ENCODE measurements at places on chromosomes 6 and 20.

GRCh38 chr6:12418946-12419345 lies 128.8 kb downstream of the EDN1 start:
- no peak for DNase-seq

- no peak for DNase-seq
Measured at GRCh38 chr6:89643406-89643805, 4.9 kb upstream of the LYRM2 start.

GRCh38 chr6:168060521-168060931 lies 18.5 kb downstream of the FRMD1 start:
- no peak for DNase-seq

DNA sequence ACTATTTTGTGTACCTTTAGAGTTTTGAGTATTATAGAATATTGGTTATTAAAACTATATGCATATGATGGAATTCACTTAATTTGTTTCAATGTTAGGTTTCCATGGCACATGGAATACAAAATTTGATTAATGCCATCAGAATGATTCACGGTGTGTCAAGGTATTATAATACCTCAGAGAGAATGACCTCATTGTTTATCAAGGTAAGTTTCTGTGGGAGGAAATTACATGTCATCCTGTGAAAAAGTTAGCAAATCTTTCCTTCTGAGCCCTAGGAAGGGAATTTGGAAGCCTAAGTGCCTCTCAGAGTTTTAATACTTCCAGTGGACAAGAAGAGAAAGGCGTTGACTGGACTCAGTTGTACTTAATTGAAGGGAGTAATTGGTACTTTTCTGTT lies 40.8 kb downstream of the DNAH8 start:
- DNase-seq = no peak

DNA sequence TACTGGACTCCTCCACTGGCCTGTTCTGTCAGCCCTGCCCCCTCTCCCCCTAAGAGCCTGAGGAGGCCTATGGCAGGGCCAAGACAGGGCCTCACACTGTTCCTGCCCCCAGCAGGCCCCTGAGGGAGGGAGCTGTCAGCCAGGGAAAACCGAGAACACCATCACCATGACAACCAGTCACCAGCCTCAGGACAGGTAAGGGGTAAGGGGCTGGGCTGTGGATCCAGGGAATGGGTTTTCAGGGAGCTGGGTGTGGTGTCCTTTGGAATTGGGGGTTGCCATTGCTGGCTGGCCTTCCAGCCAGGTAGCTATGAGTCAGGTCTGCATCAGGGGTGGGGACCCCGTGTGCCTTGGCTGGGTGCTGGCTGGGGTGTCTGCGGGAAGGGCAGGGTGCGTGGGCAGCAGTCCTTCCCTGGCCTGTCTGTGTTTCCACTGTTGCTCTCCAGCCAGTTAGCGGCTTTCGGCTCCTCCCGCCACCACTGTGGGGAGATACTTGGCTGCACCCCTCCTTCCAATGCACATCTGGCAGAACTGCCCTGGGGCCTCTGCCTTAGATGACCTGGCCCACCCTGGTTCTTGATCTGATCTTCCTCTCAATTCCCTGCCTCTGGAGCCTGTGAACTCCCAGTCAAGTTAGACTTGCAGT lies 3.9 kb downstream of the SLC29A1 start:
- DNase-seq = no peak

DNA sequence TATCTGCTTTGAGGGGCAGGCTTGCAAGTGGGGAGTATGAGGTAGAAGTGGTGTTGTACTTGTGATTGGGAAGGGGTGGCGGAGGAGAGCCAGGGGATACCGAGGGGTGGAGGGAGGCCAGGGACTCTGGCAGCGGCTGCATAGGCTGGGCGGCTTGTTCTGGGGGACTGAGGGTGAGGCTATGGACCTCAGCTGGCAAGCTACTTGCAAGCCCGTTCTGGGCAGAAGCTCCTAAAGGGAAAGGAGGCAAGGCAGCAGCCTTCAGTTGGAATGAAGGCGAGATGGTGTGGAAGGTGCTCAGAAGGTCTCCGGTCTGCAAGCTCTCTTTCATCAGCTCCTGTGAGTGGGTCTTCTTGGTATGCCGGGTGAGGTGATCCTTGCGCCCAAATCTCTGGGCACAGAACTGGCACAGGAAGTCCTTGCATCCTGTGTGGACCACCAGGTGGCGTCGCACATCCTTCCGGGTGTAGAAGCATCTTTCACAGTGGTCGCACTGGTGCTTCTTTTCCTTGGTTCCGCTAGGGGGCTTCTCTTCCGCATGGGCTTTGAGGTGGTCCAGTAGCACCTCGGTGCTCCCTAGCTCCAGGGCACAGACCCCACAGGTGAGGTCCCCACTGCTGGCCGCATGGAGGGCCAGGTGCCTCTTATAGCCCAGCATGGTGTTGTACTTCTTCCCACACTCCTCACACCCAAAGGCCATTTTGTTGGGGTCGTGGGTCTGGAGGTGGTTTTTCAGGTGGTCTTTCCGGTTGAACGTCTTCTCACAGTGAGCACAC lies 66.0 kb downstream of the PLAGL1 start:
- peak; percentile 51 for DNase-seq

DNA sequence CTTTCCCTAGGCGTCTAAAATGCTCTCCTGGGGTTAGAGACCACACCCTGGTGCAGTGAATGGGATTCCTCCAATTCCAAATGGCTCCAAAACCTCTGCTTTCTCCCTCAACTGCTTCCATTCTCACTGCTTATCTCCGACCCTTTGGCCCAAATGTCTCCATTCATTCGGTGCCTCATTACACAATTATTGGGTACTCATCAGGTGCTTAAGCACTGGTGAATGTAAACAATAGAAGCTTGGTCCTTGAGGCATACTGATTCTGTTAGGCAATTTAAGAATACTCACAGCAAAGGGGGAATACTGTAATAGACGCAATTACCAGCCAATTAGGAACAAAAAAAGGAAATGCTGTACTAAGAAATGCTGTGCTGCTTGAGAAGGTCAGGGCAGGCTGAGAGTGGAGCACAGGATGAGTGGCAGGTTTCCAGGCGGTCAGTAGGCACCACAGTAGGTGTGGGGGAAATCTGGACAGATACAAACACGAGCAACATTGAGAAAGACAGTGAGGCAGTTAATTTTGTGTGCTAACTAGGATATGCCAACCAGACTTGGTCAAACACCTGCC lies 23.0 kb downstream of the GMDS start:
- DNase-seq = no peak
